ENCODE measurements at places on chromosomes 2 and 18. TPM values are rescaled to one million over a fixed set of nuclear protein-coding genes. Genes with fewer than 3 reads are reported as not detected.

Gene CD207
- not detected for total RNA-seq

Gene MYCN
- total RNA-seq = not detected

Gene VAMP5
- 27.8 TPM for total RNA-seq

Gene TLX2
- not detected for total RNA-seq

Gene CRACDL
- total RNA-seq = not detected

Gene NGEF
- total RNA-seq = 1.1 TPM

Gene DNAJC5G
- total RNA-seq = not detected

Gene PSTPIP2
- total RNA-seq = 14.4 TPM

Gene DLGAP1
- total RNA-seq = under 0.01 TPM

Gene ORC4
- 23.5 TPM for total RNA-seq

Gene SCYGR4
- total RNA-seq = not detected

Gene GALNT5
- 73.6 TPM for total RNA-seq

Gene ERICH2
- not detected for total RNA-seq

Gene SLC38A11
- under 0.01 TPM for total RNA-seq

Gene EMILIN1
- total RNA-seq = 26.5 TPM

Gene BCS1L
- total RNA-seq = 39.2 TPM

Gene ZEB2
- total RNA-seq = 50.9 TPM

Gene IL36B
- total RNA-seq = not detected

Gene PLA2R1
- total RNA-seq = 0.28 TPM

Gene PLB1
- 0.90 TPM for total RNA-seq

Gene UGT1A4
- total RNA-seq = not detected

Gene CAPG
- total RNA-seq = 79.9 TPM

Gene TTC39C
- total RNA-seq = 20.8 TPM

Gene MOGAT1
- not detected for total RNA-seq
